ENCODE measurements at places on chromosomes 6 and 20.

GRCh38 chr6:2969549-2969948 lies 1.8 kb downstream of the SERPINB6 start:
- DNase-seq, result no peak

DNA sequence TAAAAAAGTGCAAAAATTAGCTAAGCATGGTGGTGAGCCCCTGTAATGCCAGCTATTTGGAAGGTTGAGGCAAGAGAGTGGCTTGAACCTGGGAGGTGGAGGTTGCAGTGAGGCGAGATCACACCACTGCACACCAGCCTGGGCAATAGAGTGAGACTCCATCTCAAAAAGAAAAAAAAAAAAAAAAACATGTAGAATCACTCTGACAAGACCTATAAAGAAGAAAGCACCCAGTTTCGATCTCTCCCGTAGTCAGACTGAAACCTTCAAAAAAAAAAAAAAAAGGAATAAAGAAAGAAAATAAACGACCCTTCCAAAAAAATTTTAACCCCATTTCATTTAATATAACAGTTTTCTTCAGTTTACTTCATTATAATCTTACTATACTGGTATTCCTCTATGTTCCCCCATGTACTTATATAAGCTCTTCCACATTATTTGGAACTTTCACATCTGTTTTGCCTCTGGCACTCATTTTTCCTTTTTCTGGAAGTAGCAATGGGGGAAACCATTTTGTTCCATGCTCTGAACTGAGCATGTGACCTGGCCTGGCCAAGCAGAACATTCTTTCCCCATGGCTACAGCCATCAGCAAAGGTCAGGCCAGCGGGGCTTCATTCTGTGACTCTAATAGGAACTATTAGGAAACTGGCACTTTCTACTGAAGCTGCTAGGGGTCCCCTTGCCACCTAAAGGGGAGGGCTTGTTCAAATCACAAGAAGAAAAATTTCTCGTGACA lies 9.6 kb downstream of the SLC18B1 start:
- no peak for DNase-seq

- no peak for DNase-seq
These were observed 13.4 kb upstream of the GHRH start for GRCh38 chr20:37274851-37275524.

- DNase-seq, result no peak
These were observed 175.9 kb upstream of the CITED2 start for GRCh38 chr6:139550361-139550760.

DNA sequence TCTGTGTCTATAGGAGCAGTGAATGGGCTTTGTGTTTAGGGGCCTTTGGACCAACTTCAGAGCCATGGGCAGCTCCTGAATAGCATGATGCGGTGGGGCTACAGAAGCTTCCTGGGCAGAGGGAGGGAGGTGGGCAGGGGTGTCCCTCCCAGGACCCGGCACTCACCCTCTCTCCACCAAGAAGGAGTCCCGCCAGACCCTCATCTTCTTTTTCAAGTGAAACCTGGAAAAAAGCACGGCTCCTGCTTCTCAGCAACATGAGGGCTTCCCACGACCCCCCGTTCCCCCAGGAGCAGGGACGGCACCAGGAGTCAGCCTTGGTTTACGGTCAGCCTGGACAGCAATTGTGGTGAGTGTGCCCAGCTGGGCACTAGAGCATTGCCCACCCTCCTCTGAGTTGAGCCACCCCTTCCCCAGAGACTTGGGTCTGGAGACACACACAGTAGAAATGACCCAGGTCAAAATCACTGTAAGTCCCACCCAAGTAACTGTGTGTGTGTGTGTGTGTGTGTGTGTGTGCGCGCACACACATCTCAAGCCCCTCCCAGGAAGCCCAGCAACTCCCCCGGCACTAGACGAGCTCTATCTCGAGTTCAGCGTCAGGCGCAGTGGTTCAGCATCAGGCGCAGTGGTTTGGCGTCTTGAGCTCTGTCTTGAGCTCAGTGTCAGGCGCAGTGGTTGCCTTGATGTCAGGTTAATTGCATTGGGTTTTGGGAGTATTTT lies 108.2 kb downstream of the SULF2 start:
- DNase-seq, result no peak

- DNase-seq, result no peak
These were observed 55.3 kb downstream of the SSR1 start for GRCh38 chr6:7257521-7258230.

Measured in RWPE1 (cell line).